ENCODE measurements at places on chromosomes 5 and 9.

DNA sequence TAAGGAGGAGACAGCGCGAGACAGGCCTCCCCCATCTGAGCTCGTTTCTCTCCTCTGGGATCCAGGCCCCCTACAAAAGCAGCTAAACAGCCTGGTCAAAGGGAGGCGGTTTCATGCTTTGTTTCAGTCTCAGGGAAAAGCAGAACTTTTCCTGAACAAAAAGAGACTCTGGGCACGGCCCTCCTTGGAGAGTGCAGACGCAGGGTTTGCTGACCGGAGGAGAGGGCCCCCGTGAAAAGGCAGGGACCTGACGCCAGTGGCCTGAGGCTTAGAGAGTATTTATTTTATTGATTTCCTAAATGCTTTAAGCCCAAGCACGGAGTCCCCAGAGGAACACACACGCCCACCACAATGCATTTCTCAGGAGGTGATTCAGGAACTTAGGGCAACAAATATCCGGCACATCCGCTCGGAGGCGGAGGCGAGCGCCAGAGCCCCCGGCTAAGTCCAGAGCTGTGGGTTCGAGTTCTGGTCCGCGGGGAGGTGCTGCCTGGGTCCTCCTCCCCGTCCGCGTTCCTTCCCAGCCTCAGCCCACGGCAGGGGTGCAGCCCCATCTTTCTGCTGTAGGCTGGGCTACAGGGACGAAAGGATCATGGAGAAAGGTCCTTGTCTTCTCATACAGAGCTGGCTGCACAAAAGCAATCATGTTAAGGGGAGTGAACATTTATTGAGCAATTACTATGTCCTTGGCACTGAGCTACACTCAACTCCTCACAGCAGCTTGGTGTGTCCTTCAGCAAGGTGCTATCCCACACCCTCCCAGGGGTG, 40.0 kb downstream of the PTGES start:
- no peak for DNase-seq

DNA sequence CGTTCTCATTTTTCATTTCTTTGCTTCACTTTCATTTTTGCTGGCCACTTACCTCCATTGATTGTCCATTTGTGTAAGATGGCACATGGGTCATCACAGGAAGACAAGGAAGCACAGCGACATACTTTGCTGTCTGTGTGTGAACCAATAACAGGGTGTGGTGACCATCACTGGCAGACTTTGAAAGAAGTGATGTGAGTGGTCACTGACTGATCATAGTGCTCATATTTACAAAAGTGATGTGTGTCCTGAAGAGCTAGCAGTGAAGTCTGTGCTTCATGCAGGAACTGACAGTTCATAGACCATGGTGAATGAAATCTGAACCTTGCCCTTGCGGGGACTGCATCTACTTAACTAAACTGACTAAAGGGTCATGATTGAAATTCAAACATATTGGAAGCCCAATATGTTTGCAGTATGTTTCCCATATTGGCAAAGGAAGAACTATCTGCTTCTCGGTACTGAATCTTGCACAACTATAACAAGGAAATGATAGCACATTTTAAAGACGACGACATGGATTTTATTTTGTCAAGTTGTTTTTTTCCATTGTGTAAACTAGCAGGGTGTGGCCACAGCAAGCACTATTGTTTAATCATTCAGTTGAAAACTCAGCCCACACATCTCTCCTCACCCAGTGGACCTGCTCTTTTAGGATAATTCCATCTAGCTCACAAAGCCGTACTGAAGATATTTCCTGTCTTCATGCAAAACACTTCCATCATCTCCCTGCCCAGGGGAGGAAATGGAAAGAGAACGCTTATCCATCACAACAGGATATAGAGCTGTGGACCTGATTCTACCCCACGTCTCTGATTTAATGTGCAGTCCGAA, 232.0 kb upstream of the ANKRD55 start:
- DNase-seq: no peak

GRCh38 chr5:142012186-142012785, 541 bp downstream of the GNPDA1 start:
- DNase-seq: no peak

GRCh38 chr5:169273881-169274280, 27.1 kb downstream of the SLIT3 start:
- DNase-seq: no peak

GRCh38 chr5:59097116-59097515, 514.2 kb downstream of the RAB3C start:
- DNase-seq: no peak

- DNase-seq: no peak
These were observed 906 bp downstream of the SLC25A51 start for GRCh38 chr9:37902796-37903646.

DNA sequence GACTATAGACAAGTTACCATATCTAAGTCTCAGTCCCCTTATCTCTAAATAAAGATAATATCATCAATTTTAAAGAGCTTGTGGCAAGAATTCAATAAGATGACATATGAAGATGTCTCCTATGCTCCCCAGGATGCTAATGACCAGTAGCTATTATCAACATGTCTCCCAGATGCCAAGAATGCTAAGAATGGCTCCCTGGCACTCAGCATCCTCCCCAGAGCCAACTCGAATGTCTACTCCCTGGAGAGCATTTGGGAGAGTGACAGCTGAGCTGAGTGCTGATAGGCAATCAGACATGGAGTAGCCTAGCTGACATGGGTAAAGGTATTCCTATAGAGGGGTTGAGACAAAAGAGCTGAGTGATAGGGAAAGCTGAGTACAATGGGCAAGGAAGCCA, 15.9 kb downstream of the P4HA2 start:
- no peak for DNase-seq

- no peak for DNase-seq
These were observed 3.3 kb upstream of the IRX1 start for GRCh38 chr5:3592298-3592697.

- DNase-seq: no peak
These were observed 3.3 kb upstream of the PRDM6 start for GRCh38 chr5:123085638-123086286.

GRCh38 chr9:114272739-114273431, 50.0 kb upstream of the ORM1 start:
- DNase-seq: no peak

GRCh38 chr5:53607886-53608285, 47.4 kb downstream of the NDUFS4 start:
- no peak for DNase-seq

DNA sequence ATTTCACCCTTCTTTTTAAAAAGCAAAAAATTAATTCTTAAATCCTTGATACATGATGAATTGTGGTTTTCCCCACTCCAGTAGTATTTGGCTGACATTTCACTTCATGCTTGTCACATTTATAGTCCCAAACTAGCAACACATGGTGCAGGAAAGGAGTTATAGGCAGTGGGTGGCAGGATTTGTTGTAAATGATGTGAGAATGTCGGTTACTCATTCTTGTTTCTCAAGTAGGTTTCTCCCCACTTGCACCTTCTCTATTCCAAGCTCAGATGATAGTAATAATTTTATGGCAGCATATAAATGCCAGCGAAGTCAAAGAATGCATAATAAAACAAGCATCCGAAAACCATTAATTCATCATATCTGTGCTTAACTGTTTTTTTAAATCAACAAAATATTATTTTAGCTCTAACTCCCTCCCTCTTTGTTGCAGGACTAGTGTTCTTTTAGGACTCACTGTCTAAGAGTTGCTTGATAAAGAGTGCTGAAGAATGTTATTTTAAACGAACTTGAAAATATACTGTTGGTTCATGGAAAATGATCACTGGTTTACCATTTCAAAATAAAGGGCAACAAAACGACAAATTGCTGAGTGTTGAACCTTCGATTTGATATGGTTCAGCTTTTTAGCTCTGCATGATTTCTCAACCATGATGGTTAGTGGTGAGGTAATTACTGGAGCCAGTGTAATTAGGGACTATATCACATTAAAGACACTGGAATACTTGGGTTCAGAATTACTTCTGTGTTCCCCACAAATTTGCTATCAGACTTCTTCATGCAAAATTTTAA, 88.1 kb upstream of the ADAMTSL1 start:
- no peak for DNase-seq

- DNase-seq: no peak
These were observed 98.0 kb downstream of the GABBR2 start for GRCh38 chr9:98610711-98611110.

DNA sequence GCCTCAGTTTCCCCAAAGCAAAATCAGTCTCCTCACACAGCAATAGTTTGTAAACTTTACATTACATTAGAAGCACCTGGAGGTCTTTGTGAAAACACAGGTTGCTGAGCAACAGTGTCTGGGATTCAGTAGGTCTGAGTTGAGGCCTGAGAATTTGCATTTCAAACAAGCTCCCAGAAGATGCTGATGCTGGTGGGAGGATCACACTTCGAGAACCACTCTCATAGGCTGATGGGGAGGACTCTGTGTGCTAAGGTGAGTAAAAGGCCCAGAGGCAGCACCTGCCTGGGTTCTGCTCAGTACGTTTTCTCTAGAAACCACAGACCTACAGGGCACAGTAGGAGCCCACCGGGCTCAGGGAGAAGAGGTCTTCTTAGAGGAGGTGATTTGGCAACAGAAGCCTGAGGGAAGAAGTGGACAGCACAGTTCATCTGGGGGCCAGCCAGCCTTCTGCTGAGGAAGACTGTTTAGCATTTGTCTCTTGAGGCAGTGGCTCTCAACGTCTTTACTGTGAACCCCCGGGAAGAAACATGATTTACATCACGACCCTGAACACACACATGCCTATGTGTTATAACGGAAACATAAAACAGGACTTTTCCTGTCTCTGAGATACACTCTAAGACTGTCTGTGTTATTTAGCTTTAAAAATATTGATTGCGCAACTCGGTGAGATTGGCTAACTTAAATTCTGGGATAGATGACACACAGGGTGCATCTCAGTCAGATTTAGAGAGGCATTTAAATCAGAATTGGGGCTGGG, 24.8 kb upstream of the DENND1A start:
- no peak for DNase-seq

DNA sequence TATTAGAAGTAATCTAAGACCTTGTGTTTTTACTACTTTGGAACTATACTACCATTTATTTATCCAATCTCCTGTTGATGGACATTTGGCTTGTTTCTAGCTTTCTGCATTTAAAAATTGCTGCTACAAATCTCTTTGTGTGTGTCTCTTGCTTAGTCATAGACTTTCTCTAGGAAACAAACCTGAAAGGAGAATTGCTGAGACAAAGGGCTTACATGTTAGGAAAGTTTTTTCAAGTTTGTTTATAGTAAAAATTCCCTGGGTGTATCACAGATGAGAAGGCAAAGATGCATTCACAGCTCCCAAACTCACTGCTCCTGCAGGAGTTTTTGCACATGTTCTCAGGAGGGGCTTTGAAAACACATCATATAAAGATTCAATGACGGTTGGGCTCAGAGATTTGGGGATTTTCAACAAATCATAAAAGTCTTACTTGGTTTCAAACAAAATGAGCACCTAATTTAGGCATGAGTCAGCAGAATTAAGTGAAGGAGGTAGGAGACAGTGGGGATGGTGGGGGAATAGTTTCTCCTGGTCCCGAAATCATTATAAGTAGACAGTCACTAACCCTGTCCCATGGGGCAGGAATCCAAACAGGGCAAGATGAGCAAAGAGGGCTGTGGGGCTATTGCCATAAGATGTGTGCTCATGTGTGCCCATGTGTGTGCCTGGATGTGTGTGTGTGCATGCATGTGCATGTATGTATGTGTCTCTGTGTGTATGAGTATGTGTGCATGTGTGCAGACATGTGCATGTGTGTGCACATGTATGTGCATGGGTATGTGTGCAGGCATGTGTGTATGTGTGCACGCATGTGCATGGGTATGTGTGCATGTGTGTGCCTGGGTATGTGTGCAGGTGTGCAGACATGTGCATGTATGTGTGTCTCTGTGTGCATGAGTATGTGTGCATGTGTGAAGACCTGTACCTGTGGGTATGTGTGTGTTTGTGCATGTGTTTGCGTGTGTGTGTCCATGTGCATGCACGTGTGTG, 43.4 kb upstream of the S1PR3 start:
- DNase-seq: no peak

- no peak for DNase-seq
These were observed 78.6 kb downstream of the GRIA1 start for GRCh38 chr5:153569036-153569435.

GRCh38 chr9:115650768-115651167, 502.8 kb upstream of the PAPPA start:
- no peak for DNase-seq

- no peak for DNase-seq
These were observed 341.9 kb downstream of the DIRAS2 start for GRCh38 chr9:90300611-90301276.

DNA sequence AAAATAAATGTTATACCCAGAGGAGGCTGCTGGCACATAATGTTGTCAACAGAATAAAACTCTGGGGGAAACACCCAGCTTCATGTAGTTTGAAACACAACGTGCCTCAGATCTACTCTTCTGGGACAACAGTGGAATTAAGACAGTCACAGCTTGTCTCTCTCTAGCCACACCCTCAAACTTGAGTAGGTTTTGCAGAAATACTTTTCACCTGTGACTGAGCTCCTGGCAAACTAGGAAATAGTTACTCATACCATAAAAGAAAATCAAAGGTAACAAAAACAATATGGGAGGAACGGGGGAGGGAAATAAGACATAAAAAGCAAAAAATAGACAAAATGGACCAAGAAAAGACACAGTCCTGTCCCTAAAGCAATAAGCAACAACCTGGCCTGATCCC, 14.4 kb downstream of the ELAVL2 start:
- no peak for DNase-seq

DNA sequence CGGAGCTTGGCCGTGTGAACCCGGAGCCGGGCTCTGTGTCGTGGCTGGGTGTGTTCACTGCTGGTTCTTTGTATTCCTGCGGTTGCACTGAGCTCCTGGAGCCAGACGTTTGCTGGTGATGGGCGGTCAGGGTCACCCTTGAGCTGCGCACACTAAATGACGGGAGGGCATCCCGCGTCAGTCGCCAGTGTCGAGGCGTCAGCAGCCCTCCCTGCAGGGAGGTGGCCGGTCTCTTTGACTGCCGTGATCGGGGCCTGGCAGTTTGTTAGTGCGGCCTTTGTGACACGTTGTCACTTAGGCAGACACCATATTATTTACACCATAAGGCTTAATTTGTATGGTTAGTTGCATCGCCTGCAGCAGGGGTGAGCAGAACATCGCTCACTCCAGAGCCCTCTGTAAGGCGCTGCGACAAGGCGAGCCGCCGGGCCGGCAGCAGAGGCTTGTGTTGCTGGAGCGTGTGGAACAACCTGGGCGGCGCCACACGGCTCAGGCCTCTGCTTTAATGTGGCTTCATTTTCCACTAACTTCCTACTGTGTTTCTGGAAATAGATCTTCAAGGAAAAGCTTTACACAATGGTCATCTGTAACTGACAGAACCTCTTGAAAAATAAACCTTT, 8.3 kb downstream of the NDUFS6 start:
- DNase-seq: no peak

DNA sequence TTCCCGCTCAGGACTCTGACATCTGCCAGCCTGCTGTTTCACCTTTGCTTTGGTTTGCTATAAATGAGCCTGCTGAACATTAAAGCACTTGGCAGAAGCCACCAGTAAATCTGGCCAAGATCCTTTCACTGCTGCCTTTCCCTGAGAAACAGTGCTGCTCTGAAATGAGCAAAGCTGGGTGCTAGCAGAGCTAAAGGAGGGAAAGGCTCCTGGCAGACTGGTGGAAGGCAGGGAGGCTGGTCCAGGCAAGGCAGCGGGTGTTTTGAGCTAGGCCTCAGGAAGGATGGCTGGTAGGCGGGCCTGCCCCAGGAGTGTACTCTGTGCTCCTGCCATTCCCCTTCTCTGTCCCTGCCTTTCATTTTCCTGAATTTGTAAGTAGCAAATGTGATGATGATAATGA, 52.5 kb upstream of the PTGS1 start:
- no peak for DNase-seq

Measured in T-helper 22 cell (primary cell).